ENCODE measurements at places on chromosomes 1 and 21.

- no peak for DNase-seq
Observed at GRCh38 chr1:147762233-147763024, 2.0 kb upstream of the GJA5 start.

- DNase-seq, result no peak
Observed at GRCh38 chr1:117267232-117267774, 56.6 kb upstream of the VTCN1 start.

DNA sequence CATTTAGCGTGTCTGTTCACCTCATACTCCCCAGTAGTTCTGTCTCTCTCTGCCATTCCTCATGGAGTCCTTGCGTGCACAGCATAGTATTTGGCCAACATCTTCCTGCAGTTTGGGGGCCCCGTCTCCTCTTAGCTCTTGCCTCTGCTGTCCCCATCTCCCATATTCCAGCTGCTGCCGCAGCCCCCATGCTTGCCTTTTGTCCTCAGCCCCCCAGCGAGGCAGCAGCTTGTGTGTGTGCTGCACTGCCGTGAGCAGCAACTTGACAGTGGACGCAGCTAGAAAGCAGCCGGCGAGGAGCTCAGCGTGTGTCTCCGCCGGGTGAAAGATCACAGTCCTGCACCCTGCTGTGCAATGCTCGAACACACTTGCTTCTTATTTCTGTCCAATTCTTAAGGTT lies 164.2 kb upstream of the COL6A1 start:
- DNase-seq, result no peak

GRCh38 chr1:6982860-6983259 lies 197.6 kb downstream of the CAMTA1 start:
- DNase-seq, result no peak

DNA sequence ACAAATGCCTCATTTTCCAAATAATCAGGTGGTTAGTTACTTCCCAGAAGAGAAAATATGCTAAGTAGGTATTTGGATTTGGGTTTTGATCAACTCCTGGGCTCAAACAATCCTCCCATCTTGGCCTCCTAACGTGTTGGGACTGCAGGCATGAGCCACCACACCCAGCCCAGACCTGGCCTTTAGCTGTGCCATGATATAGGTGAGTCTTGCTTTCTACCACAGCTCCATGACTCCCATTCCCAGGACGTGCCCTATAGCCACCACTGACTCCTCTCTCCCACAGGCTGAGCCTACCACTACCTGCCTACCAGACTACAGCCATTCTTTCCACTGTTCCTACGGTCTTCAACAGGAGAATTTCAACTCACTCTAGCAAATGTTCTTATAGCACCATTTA lies 1.8 kb upstream of the SLC1A7 start:
- no peak for DNase-seq

GRCh38 chr1:54708385-54708784 lies 7.3 kb upstream of the TTC4 start:
- DNase-seq, result no peak
